Astrocyte of the hippocampus (primary cell): ENCODE measurements at places on chromosomes 3 and 15.

DNA sequence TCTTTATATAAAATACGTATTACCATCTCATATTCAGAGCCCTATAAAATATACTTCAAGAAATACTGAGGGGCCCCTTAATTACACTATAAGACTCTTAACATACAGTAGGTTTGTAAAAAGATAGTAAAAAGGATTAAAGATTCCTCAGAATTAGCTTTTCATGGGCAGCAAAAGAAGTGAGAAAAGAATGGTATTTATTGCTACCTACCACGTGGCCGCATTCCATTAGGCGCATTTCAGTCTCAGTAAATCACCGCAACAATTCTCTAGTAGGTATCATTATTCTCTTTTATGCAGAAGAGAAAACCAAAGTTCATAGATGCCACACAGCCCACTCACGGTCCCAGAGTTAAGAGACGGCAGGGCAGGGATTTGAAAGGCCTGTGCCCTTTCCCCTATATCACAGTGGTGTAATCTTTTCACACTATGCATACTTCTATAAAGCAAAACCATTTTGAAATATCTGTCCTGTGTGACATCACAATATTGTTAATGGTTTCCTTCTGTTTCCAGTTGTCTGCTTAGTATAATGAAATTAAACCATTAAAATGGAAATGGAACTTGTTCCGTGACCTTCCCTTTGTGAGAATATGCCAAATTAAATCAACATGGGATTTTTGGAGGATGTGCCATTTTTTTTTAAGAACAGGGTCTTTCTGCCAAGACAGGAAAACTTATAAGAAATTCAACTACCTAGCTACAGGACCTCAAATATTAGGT, 1072.2 kb downstream of the FHIT start:
- no peak for DNase-seq

DNA sequence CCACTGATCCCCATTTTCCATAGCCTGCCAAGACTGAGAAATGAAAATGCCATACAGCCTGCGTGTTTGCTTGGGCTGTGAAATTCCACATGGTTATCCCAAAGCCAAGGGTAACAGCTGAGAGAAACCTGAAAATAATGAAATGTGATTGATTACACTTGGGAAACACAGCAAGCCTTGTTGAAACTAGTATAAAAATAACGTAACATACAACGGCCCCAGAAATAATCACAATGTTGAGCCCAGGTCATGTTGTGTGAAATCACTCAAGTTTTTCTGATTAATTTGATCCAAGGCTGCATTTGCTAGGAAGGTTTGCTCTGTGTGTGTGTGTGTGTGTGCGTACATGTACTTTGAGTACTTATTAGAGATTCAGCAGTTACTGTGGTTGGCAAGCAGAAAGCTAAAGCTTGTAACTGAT, 269.0 kb downstream of the OXSM start:
- DNase-seq = peak; percentile 52

DNA sequence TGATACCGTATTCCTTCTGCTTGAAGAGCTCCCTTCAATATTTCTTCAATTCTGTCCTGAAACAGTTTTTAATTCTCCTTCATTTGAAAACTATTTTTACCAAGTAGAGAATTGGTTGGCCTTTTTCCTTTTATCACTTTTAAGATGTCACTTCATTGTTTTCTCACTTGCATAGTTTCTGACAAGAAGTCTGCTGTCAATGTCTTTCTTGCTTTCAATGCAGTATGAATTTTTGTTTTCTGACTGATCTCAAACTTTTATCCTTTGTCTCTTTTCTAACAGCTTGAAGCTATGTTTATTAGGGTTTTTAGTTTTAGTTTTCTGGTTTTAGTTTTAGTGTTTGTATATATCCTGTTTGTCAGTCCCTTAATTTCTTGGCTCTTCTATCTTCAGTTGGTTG, 364.8 kb upstream of the TPRG1 start:
- DNase-seq = peak; percentile 23

DNA sequence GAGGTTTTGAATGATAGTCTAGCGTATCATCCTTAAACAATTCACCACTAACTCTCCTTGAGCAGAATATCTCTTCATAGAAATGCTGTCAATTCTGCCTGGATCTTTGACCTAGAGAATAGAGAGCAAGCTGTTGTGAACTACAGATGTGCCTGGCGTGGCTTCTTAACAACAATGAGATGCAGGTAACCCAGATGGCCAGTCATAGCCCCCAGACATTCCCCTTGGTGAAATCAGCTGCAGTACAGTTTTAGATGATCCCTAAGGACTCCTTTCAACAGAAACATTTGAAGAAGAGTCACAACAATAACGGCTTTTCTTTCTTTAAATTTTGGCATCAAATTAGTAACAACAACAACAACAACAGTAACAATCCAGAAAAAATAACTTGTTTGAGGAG, 1041.3 kb downstream of the ROBO1 start:
- DNase-seq = no peak

GRCh38 chr3:42701371-42702065, 1.1 kb downstream of the HHATL start:
- DNase-seq = peak; percentile 73

GRCh38 chr3:69791106-69791505, 51.8 kb downstream of the MITF start:
- peak; percentile 69 for DNase-seq

GRCh38 chr3:150232992-150233451, 175.1 kb upstream of the TSC22D2 start:
- DNase-seq = peak; percentile 93

- peak; percentile 13 for DNase-seq
Measured at GRCh38 chr3:31039145-31039544, 144.7 kb upstream of the GADL1 start.

- peak; percentile 50 for DNase-seq
Measured at GRCh38 chr3:107680698-107681097, 157.9 kb downstream of the BBX start.

- DNase-seq = no peak
Measured at GRCh38 chr15:80788536-80788935, 9.4 kb downstream of the CEMIP start.

DNA sequence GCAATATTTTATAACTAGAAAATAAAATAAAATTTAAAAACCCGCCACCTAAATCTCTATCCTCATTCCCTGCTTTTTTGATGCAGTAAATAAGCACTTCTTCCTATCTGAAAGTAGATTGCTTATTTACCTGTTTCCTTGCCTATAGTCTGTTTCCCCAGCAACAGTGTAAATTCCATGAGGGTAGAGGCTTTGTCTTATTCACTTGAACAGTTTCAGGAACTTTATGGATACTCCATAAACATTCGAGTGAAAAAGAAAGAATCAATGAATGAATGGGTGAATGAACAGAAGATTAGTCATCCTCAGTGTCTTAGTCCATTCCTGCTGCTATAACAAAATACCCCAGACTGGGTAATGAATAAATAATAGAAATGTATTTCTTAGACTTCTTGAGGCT, 41.7 kb downstream of the SHC4 start:
- DNase-seq = no peak

DNA sequence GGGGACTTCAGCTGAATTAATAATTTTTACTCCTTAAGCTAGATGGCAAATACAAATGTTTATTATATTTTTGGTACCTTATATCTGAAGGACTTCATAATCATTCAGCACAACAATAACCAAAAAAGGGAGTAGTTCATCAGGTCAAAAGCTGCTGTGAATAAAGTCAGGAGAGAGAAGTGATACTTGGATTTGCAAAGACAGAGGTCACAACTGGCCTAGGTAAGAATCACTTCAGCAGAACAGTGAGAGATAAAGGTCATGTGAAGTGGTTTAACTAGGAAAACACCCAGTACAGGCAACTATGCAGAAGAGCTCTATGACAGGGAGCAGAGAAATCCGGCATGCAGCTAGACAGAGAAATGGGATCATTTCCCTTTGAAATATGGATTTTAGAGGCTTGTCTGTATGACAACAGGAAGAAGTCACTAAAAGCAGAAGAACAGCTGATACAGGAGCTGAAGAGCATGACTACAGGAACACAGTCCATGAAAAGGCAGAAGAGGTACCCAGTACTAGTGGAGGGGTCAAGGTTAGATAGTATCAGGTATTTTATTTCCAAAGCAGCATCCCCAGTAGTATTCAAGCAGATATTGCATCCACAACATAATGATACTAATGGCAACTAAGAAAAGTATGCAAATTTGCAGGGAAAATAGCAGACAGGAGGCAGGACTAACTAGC, 25.7 kb downstream of the ZMAT3 start:
- DNase-seq = no peak

DNA sequence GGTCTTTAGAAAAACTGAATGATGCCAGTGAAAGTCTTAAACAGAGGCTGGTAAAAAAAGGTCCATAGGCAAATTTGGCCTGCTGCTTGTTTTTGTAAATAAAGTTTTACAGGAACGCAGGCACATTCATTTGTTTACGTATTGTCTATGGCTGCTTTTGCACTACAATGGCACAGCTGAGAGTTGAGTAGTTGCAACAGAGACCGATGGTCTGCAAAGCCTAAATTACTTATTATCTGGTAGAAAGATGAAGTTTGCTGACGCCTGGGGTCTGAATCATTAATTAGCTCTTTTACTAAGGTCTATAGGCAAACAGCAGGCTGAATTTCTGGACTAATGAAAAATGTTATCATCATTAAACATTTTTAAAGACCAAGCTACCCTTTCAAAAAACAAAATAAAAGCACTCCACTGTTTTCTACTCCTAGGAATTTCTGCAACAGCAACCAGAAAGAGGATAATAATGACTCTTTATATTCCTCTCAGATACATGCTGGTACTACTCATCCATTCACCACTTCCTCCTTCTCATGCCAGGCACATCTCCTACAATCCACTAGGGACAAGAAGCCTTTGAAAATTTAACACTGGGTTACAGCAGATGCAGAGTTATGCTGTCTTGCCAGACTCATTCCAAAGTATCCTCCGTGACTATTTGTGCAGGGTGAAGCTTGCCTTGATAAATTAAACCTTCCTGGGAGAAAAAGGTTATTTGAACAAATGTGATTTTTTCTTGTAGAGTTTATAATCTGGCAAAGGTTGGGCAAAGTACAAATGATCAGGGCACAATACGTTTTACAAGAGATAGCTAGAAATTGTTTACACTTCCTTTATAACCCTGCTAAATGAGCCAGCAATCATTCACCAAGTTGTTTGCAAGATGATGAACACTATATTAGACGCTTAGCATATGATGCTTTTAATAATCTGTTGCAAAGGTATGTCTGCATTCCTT, 6.0 kb downstream of the GATM start:
- DNase-seq = peak; percentile 7

- no peak for DNase-seq
Measured at GRCh38 chr15:42825599-42825998, 88.7 kb upstream of the CDAN1 start.

- DNase-seq = no peak
Measured at GRCh38 chr3:117754058-117754457, 1044.5 kb downstream of the TUSC7 start.

GRCh38 chr15:40594429-40594836, 384 bp downstream of the KNL1 start:
- no peak for DNase-seq

DNA sequence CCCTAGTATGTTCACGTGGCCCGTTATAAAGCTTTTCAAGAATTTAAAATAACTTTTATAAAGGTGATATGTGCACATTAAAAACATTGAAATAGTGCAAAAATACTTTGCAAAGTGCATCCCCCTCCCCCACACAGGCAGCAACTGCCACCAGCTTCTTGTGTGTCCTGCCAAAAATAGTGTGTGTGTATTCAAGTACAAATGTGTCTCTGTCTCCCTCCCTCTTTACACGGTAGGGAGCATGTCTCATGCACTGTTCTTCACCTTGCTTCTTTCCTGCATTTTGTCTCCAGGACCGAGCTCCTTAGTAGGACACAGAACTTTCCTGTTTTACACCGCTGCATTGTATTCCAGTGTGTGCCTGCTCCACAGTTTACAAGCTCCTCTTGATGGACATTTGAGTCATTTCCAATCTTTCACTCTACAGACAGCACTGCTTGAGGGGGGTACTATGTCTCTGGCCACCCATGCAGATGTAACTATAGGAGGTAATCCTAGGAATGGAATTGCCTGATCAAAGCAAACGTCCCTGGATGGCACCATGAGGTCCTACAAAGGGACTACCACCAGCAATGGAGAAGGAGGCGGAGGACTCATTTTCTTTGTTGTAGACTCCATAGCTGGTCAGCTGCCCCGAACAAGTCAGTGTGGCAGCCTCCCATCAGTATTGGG, 52.4 kb downstream of the SLC6A6 start:
- DNase-seq = no peak

- no peak for DNase-seq
Measured at GRCh38 chr3:122961146-122961545, 66.4 kb downstream of the SEMA5B start.

- peak; percentile 97 for DNase-seq
Measured at GRCh38 chr3:15269091-15269989, 63.0 kb downstream of the SH3BP5 start.

- peak; percentile 89 for DNase-seq
Measured at GRCh38 chr3:188683032-188683521, 488.7 kb upstream of the TPRG1 start.

DNA sequence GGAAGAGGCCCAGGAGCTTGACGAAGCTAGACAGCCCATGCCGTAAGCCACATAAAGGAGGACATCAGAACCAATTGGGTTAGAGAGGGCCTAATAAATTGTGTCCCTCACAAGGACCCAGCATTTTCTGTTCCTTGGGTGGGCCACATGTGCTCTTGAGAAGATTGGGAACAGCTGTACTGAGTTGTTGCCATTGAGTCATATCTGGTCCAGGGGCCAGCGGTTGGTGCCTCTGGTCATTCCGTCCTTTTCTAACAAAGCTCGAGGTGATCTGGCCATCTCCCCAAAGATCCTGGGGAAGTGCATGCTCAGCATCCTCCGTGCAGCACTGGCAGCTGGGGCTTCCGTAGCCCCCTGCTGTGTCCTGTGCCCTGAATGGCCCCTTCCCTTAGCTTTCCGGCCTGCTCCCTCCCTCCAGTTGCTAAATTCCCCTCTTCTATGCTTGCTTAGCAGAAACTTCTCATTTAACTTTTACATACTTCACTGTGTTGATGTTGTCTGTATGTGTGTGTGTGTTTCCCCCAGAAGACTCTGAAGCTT, 73.0 kb downstream of the EEFSEC start:
- no peak for DNase-seq

DNA sequence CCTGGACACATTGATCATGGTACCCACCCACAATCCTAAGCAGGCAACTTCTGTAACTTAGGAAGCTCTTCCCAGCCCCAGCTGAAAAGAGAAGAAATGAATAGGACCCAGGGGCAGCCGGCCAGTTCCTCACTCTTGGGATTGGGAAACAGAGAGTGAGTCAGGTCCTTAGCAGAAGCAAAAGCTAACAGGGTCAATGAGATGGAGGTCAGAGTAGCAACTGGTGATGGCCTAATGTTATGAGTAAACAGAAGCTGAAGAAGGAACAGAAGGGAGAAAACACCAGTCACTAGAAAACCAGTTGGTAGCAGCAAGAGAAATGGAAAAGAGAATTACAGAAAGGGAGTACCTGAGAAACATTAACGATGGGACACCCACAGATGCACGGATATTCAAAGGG, 20.0 kb downstream of the RIOX2 start:
- no peak for DNase-seq

DNA sequence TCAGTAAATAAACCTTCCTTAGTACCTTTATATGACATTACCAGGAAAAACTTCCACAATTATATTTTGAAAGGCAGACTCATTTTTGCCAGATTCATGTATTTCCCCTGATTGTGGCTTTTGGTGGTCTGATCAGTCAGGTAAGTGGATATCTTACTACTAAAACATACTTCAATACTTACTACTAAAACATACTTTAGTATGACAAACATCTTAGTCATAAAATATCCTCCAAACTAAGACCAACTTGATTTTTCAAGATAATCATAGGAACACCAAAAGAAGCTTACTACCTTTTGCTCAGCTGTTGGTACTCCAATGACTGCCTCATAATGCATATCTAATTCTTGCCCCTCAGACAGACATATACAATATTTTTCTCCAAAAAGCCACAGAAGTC, 9.3 kb downstream of the TJP1 start:
- DNase-seq = no peak
